Activated CD8-positive, alpha-beta T cell treated with anti-CD3 and anti-CD28 coated beads for 36 hours (primary cell): ENCODE measurements at places on chromosomes 13 and 19. TPM values are rescaled to one million over a fixed set of nuclear protein-coding genes. Genes with fewer than 3 reads are reported as not detected.

GRCh38 chr13:97388373-97388772, 45.6 kb upstream of the RAP2A start:
- DNase-seq, result no peak

- DNase-seq, result no peak
Observed at GRCh38 chr19:17389957-17390664, 3.9 kb downstream of the CCDC194 start.

GRCh38 chr19:14089412-14089661, 1.2 kb downstream of the SAMD1 start:
- no peak for DNase-seq

DNA sequence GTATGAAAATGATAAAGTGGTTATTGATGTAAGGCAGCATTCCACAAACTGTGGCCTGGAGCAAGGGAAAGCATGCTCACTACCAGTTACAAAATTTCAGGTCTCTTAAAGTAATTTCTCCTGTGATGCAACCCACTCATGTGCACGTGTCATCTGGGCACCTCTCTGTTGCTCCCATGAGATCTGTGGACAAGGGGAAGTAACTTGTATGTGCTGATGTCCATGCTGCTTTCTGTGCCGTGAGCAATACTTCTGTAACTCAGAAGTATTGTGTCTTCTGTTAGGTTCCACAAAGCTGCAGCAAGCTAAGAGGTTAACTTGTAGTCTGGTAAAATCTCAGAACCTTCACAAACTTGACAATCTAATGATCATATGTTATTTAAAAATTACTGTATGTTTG, 930.0 kb upstream of the SLITRK6 start:
- no peak for DNase-seq

DNA sequence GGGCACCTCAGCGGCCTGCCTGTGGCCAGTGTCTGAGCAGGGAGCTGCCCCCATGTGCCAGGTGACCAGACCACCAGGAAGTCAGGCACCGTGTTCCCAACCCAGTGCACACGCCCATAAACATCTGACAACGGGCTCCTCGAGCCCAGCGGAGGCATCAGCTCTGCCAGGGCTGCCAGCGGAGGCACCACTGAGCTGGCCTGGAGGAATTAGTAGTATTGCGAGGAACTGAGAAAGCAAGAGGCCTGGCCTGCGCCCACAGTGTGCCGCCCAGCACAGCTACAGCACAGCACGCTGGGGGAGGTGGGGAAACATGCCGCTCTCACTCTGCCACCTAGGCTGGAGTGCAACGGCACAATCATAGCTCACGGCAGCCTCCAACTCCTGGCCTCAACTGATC, 44.6 kb downstream of the ANKRD27 start:
- no peak for DNase-seq

DNA sequence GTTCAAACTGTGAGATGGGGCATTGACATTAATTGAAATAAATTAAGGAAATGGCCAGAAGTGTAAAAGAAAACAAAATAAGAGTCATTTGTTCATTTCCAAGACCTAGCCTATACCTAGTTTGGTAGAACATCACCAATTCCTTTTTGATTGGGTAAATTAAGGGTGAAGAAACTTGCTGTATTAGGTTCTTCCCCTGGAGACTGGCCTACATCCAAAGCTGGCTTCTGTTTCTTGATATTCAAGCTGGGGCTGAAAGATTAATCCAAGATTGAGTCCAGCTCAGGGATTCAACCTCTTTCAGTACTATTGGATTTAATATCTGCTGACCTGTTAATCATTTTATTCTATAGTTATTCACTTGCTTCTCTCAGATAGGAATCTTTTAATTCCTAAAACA, 183.2 kb downstream of the GPC6 start:
- DNase-seq, result no peak

- DNase-seq, result peak; percentile 79
Observed at GRCh38 chr19:33430674-33431277, 57.3 kb downstream of the CEBPG start.

- no peak for DNase-seq
Observed at GRCh38 chr19:54434112-54434872, 14.7 kb upstream of the LENG8 start.

DNA sequence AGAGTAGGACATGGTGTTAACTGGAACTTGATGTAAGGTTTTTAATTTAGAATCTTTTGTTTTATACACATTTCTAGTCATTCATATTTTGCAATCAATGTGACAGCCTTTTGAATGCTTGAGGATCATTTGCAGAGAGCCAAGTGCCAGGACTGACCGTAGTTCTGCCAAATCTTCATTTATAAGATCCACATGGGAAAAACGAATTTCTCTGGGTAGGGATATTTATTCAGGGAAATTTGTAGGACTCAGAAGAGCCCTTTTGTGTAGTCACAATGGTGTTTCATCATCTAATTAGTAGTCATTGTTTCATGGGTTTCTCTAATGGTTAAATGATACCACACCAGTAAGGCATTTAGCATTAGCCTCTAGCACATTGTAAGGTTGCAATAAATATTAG, 161.1 kb downstream of the LMO7 start:
- DNase-seq, result no peak

DNA sequence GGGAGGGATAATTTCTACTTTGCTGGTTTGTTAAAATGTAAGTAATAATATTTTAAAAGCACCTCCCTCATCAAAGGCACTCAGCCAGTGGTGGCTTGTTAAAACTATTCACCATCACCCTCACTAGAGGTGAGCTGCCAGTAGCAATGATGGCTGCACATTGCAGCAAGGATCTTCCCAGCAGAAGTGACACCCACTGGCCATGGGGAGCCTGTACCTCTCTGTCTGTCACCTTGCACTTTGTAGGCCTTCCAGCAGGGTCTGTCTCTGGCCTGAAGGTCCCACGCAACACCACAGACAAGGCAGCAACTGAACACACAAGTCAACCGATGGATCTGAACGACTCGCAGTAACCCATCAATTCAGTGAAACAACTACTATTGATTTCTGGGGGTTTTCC, 47.3 kb upstream of the C13orf42 start:
- DNase-seq, result no peak

GRCh38 chr19:45492627-45493470, 4.0 kb downstream of the RTN2 start:
- no peak for DNase-seq

- DNase-seq, result peak; percentile 84
Observed at GRCh38 chr19:29667901-29668341, 2.7 kb downstream of the PLEKHF1 start.

- DNase-seq, result no peak
Observed at GRCh38 chr19:8403098-8403819, 9.8 kb upstream of the MARCHF2 start.

DNA sequence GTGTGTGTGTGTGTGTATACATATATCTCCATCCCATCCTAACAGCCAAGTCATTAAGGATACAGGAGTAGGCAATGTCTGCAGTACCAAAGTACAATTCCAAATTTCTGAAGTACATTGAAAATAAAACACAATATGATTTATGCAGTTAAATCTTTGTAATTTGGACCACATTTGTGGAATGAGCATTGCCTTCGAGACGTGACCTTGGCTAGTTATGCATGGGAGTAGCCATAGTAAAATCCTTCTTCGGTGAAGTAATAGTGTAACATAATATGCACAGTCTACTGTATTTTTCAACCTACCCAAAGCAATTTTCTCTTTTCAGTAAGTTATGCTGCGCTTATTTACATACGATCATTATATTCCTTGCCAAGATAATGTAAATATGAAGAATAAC, 665.7 kb upstream of the GPC6 start:
- DNase-seq, result no peak

SYNE4 gene
- total RNA-seq, result 3.3 TPM

CHAMP1 gene
- 34.7 TPM for total RNA-seq

TMPRSS9 gene
- not detected for total RNA-seq

CALR3 gene
- not detected for total RNA-seq

MTUS2 gene
- total RNA-seq, result not detected
